Stimulated activated naive CD8-positive, alpha-beta T cell treated with anti-CD3 and anti-CD28 coated beads, Interleukin-15, Interleukin-2, amounts not matched to agents 100 U/mL and 50 U/mL, for 24 hours (primary cell): ENCODE measurements at places on chromosomes 12 and 14.

DNA sequence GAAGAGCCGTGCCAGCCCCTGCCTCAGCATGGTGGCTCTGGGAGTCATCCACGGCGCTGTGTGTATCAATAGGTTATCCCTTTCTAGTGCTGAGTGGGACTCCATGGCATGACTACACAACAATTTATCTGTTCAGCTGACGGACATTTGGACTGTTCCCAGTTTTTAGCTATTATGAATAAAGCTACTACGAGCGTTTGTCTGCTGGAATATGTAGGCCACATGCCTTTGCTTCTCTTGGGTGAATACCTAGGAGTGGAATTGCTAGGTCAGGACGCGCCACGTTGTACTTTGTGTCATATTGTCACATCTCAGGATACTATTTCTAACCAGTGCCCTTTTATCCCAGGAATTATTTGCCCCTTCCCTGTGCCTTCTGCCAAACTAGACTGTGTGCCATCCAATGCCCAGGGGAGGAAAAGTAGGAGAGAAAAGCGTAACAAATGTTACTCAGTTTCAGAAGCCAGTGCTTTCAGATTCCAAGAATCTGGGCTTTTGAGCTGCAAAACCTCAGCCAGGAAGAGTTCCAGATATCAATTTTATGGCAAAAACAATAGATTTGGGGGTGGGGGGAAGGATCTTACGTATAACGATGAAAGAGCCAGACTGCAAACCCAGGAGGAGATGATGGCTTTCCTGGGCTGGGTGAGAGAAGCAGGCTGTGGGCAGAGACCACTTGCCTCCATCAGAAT, 62.5 kb upstream of the NCOR2 start:
- DNase-seq: no peak

DNA sequence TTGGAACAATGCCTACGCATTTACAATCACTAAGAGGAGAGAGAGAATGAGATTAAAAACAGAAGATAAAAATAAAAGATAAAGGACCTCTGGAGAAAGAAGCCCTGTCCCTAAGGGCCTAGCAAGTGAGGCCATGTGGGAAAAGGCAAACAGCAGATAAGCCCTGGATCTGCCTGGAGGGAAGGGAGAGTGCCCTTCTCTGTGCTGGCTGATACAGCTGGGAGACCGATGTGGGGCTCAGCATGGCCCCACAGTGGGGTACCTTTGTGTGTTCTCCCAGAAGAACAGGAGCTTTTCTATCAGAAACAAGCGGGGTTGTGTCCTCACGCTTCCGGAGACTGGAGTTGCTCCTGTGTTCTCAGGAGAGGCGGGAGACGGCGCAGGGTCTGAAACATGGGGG, 59.9 kb downstream of the TMCC3 start:
- DNase-seq: no peak

DNA sequence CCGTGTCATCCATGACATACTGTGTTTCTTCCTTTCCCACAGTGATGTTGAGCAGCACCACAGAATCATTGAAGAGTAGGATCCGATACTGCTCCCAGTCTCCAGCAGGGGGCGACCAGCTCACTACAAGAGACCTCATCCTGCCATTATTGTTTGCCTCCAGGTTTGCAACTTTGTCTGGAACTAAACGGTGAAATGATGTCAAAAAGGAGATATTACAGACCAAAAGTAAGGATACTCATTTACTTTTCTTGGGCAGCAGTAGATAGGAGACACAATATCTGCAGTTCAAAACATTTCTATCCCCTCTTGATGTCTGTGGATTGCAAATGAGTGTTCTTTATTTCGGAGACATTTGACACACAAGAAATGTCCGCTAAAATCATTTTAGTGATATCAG, 47.2 kb downstream of the PTPRB start:
- DNase-seq: peak; percentile 66

- DNase-seq: no peak
Measured at GRCh38 chr12:57467915-57468314, 8.3 kb downstream of the GLI1 start.

GRCh38 chr12:66438601-66439000, 136.3 kb downstream of the HELB start:
- no peak for DNase-seq

DNA sequence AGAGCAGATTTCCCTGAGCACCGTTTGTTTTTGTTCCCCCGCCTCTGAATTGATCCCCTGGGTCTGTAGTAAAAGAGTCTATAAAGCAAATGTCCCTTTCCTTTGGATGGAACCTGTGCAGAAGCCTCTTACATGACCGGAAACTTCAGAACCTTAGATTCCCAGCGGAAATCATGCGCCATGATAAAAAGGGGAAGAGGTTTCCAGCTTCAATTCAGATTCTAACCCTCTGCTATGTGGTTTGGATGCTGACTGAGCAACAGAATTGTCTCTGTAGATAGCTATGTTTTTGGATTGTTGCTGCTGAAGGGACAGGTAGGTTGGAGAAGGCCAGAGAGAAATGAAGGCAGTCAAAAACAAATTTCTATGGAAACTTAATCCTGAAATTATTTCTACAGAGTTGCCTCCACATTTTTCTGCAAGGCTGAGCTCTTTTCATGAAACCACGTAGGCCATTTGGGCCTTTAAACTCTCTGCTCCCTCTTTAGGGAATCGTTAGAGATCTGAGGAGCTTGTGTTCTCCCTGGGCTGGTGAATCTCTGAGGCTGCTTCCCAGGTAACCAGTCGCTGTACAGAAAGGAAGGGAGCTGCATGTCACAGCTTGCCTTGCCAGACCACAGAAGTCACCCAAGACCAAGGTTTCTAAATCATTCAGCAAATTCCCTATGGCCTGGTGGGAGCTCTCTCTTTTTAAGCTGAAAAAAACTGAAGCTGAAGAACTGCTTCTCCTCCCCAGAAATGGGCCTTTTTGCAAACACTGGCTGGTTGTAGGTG, 28.7 kb upstream of the OR10P1 start:
- no peak for DNase-seq

GRCh38 chr12:120939523-120939922, 35.4 kb upstream of the SPPL3 start:
- no peak for DNase-seq

DNA sequence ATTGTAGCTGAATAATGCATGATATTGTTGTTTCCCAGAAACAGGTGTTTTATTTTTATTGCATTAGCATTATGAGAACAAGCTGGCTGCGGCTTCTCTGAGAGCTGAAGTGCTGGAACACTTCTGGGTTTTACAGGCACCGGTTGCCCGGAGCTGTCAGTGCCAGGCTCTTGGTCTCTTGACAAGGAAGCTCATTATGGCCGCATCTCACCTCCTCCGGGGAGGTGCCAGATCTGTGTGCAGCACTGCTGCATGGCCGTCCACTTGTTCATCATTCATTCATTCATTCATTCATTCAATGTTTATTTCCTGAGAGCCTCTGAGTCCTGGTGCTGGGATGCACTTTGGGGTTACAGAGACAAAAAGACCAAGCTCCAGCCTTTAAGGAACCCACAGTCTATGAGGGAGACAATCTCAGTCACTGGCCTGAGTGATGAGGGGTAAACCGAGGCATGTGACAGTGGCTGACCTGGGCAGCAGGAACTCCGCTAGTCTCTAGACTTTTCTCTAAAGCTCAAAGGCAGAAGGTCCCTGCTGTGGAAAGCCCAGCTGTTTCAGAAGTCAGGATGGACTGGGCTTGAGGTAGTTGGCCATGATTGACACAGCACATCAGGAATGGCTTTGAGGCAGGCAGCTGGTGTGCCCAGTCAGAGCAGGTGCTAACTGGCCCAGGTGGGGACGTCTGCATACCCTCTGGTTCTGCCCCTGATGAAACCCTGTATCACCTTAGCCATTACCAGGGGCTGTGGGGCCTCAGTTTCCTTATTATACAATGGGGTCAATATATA, 181.0 kb downstream of the ADGRD1 start:
- no peak for DNase-seq

DNA sequence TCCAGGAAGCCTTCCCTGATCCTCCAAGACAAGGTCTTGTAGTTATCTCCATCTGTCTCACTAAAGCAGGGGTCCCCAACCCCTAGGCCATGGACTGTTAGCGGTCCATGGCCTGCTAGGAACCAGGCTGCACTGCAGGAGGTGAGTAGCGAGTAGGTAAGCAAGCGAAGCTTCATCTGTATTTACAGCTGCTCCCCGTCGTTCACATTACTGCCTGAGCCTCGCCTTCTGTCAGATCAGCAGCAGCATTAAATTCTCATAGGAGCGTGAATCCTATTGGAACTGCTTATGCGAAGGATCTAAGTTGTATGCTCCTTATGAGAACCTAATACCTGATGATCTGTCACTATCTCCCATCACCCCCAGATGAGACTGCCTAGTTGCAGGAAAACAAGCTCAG, 12.4 kb upstream of the NFYB start:
- no peak for DNase-seq

- no peak for DNase-seq
Measured at GRCh38 chr14:21880918-21881317, 207.3 kb upstream of the OR4E1 start.

DNA sequence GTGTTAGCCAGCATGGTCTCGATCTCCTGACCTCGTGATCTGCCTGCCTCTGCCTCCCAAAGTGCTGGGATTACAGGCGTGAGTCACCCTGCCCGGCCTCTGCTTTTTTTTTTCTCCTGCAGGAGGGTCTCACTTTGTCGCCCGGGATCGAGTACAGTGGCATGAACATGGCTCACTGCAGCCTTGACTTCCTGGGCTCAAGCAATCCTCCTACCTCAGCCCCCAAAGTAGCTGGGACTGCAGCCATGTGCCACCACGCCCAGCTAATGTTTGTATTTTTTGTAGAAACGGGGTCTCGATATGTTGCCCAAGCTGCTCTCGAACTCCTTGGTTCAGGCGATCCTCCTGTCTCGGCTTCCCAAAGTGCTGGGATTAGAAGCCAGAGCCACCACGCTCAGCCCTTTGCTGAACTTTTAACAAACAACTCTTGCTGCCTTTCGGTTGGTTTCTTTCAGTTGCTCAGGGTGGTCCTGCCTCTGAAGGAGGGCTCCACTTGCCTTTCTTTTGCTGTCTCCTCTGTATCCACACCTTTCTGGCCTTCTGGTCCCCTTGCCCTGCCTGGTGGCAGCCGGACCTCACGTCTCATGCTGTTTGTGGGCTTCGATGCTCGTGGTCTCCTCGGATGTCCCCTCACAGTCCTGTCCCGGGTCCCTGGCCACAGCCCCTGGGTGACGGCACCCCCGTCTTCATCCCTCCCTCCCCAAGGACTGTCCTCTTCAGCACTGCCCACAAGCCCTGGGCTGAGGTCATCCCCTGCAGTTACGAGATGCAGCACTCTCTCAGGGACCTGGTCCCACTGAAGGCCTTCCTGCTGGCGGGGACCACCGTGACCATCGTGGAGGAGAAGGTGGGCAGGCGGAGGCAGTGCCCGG, 3.8 kb upstream of the B3GNT4 start:
- DNase-seq: no peak

GRCh38 chr14:31945074-31945613, 132.0 kb upstream of the ARHGAP5 start:
- DNase-seq: no peak
